Right hindlimb (tissue), 1 donor: ENCODE measurements at places on chromosomes 1 and 21.

GRCh38 chr1:162565460-162565859, 3.9 kb downstream of the UAP1 start:
- no peak for DNase-seq

GRCh38 chr21:43739621-43740435, 20.9 kb downstream of the PDXK start:
- peak; percentile 36 for DNase-seq

DNA sequence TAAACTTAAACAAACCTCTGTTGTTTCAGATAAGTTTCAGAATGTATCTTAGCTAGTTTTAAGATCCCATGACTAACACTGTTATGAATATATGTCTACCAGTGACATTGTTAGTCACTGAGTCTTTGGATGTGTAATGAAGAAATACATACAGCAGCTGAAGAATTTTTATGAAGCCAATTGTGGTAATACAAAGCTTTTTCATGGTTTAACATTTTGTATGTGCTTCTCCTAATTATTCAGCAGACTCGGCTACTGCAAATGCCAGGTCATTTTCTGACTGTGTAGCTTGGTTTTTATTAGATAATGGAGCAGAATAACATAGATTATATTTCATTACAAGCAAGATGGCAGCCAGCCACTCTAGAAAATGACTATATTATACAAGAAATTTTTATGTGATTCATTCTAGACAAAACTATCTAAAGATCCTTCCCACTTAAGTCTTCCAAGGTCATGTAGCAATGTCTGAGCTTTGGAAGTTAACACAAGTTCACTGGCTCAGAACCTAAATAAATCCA, 147.8 kb downstream of the TNFSF18 start:
- no peak for DNase-seq

- peak; percentile 82 for DNase-seq
Measured at GRCh38 chr1:227885648-227886502, 61.9 kb downstream of the WNT9A start.

DNA sequence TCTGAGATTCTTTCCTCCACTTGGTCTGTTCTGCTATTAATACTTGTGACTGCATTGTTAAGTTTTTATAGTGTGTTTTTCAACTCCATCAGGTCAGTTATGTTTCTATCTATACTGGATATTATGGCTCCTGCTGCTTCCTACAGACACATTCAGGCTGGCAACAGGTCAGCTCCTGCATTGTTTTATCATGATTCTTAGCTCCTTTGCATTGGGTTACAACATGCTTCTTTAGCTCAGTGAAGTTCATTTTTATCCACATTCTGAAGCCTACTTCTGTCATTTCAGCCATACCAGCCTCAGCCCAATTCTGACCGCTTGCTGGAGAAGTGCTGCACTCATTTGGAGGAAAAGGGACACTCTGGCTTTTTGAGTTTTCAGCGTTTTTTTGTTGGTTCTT, 37.3 kb upstream of the F3 start:
- no peak for DNase-seq

- no peak for DNase-seq
Measured at GRCh38 chr1:40635763-40636500, 29.6 kb downstream of the RIMS3 start.

- no peak for DNase-seq
Measured at GRCh38 chr21:24076179-24076578, 1531.1 kb downstream of the MRPL39 start.

GRCh38 chr21:41803316-41803715, 36.5 kb upstream of the RIPK4 start:
- DNase-seq, result no peak

DNA sequence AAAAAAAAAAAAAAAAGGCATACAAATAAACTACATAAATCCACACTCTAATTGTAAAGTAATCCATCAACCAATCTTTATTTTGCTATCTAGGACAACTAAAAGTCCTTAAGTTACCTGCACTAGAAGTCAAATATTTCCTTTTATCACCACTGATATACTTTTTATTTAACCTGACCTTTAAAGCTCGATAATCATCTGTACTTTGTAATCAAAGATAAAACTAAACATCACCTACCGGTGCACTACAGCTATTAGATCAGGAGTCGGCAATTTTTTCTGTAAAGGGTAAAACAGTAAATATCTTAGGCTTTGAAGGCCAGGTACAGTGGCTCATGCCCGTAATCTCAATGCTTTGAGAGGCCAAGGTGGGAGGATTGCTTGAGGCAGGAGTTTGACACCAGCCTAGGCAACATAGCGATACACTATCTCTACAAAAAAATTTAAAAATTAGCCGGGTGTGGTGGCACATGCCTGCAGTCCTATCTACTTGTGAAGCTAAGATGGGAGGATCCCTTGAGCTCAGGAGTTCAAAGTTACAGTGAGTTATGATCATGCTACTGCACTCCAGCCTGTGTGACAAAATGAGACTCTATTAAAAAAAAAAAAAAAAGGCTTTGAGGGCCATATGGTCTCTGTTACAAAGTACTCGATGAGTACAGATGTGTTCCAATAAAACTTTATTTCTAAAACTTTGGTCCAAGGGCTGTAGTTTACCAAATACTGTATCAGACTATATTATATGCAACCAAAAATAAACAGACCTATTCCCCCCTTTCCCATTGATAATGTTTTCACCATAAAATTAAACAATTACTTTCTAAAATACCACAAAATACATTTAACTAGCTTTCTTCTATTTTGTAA, 47.1 kb downstream of the TESK2 start:
- no peak for DNase-seq

GRCh38 chr1:179080866-179081686, 794 bp upstream of the TOR3A start:
- no peak for DNase-seq

DNA sequence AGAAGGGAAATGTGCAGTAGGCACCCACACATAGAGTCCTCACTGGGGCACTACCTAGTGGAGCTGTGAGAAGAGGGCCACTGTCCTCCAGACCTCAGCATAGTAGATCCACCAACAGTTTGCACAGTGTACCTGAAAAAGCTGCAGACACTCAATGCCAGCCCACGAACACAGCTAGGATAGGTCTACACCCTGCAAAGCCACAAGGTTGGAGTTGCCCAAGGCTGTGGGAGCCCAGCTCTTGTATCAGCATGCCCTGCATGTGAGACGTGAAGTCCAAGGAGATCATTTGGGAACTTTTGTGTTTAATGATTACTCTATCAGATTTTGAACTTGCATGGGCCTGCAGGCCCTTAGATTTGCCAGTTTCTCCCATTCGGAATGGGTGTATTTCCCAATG, 299.4 kb upstream of the OLFM3 start:
- DNase-seq, result no peak

- no peak for DNase-seq
Measured at GRCh38 chr21:28644762-28645161, 347.9 kb downstream of the LTN1 start.

DNA sequence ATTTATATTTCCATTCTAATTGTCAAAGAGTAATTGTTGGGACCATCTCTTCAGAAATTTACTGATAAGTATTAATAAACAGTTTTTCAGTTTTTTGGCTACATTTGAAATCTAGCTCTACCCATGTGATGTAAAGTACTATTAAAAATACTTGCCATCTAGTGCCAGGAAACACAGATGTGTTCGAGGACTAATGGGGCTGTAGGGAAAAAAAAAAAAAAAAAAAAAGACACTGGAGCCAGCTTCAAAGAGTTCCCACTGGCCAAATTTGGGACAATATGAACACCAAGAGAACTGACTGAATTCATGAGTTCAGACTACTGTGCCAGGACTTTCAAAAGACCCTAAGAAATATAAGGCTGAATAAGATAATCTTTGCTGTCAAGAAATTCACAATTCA, 65.2 kb upstream of the GFI1 start:
- DNase-seq, result no peak

GRCh38 chr21:32308696-32309095, 10.0 kb downstream of the MRAP start:
- DNase-seq, result no peak

DNA sequence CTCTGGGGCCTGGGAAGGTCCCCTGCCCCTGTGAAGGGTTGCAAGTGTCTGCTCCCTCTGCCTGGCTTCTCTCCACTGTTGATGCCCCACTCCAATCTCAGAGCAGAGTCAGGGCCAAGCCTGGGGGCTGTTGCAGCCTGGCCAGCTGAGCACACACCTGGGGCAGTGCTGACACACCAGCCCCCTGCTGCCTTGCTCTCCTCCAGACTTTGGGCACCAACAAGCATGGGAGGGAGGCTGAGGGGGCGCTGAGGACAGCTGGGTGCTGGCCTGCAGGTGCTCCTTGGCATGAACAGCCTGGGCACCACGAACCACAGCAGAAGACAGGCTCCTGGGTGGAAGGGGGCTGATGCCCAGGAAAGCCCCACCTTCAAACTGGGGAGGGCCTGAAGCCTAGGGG, 9.6 kb upstream of the MTR start:
- no peak for DNase-seq

DNA sequence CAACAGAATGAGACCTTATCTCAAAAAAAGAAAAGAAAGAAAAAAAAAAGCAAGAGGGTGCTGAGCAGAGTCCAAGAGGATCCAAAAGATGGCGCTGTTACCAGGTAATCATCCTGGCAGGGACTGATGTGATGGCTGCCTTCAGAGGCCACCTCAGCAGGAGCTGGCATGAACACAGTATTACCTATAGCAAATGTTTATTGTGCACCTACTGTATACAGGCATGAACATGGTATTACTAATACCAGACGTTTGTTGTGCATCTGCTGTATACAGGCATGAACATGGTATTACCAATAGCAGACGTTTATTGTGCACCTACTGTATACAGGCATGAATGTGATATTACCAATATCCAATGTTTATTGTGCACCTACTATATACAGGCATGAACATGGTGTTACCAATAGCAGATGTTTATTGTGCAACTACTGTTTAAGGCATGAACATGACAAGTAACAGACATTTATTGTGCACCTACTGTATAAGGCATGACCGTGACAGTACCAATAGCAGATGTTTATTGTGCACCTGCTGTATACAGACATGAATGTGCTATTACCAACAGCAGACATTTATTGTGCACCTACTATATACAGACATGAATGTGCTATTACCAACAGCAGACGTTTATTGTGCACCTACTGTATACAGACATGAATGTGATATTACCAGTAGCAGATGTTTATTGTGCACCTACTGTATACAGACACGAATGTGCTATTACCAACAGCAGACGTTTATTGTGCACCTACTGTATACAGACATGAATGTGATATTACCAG, 115.1 kb upstream of the TMEM51 start:
- DNase-seq, result no peak

- peak; percentile 84 for DNase-seq
Measured at GRCh38 chr1:117758444-117759316, 152.8 kb downstream of the TENT5C start.

DNA sequence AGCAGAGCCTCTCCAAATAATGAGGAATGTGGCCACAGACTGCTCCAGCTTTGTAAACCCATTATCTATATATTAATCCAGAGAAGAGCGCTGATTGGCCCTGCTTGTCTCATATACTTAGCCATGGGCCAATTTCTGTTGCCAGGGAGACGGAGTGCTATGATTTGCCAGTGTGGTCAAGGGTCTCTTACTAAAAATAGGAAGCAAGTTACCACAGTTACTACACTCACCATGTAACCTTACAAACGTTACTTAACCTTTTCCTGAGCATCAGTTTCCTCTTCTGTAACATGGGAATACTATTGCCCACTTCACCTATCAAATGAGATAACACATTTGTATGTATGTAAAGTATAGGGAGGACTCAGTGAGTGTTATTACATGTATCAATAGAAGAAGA, 7.7 kb upstream of the S100A2 start:
- DNase-seq, result no peak

- no peak for DNase-seq
Measured at GRCh38 chr1:3590139-3590763, 21.1 kb downstream of the MEGF6 start.

DNA sequence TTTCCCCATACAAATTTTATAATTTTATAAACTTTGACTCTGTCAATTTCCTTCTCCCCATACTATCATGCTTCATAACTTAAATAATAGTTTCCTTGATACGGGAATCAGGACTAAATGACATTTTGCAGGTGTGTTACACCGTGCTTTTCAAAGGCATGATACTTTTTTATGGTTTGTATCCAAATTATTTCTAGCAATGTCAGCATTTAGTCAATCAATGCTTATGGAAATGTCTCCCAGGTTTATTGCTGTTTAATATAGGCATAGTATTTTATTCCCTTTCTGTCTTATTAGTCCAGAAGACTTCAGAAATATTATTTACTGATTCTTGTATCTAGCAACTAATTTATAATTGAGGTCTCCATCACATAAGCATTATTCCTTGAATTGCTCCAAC, 23.4 kb downstream of the DRAM2 start:
- no peak for DNase-seq

GRCh38 chr1:41780322-41780721, 138.4 kb downstream of the HIVEP3 start:
- DNase-seq, result no peak

GRCh38 chr21:25571726-25572121, 35.6 kb downstream of the MRPL39 start:
- no peak for DNase-seq

DNA sequence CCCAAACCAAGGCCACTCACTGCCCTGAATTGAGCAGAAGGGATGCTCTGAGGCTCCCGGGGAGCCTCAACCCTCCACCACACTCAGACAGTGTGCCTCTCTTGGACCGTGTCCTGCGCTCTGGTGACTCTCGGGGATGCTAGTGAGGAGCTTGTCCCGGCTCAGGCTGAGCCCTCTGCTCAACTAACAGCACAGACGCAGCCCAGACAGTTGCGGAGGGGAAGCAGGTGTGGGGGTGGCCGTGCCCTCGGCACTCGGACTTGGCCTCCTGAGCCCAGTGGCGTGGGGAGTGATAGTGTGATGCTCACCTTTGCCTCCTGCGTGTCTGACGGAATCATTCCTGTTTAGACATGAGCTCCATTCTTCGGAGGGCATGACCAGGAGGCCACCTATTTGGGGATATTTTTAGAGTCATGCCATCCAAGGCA, 15.4 kb upstream of the SLC19A1 start:
- DNase-seq, result no peak

GRCh38 chr1:220300442-220301121, 28.3 kb upstream of the RAB3GAP2 start:
- peak; percentile 90 for DNase-seq

DNA sequence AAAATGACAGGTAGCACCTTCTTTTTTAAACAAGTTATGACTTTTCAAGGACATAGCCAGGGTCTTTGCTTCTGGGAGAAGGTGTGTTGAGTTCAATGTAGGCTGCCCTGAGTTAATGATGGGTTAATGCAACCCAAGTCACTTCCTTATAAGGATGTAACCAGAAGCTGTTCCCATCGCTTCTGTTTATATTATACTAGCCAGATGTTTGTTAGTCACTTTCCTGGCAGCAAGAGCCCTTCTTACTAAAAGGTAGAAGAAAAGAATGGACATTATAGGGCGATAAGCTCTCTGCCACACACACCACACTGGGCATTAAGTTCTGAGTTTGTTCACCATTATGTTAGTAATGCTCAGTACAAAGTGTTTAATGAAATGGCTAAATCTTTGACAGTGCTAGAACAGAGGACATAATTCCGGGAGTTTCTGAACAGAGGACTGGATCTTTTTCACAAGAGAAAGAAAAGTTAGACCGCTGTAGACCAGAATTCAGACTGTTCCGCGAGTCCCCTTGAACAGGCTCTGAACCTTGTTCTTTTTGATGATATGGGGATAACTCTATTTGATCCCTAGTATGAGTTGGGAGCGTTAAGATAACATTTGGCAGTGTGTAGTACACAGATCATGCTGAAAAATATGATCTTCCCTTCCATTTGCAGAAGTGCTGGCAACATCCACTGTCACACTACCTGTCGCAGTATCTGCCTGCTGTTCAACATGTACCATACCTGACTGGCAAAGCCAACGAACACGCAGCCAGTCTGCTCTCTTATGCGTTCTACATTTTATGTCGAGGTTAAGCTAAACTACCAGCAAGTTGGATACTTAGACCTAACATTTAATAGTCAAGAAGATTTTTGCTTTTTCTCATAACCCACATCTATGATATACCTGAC, 41.0 kb downstream of the DEGS1 start:
- DNase-seq, result no peak
